Heart left ventricle (tissue), 16 donors: ENCODE measurements at places on chromosomes 13 and 19.

- no peak for DNase-seq
Observed at GRCh38 chr13:77715233-77715891, 17.9 kb downstream of the SLAIN1 start.

- DNase-seq: no peak
Observed at GRCh38 chr19:16673231-16673630, 12.3 kb downstream of the TMEM38A start.

DNA sequence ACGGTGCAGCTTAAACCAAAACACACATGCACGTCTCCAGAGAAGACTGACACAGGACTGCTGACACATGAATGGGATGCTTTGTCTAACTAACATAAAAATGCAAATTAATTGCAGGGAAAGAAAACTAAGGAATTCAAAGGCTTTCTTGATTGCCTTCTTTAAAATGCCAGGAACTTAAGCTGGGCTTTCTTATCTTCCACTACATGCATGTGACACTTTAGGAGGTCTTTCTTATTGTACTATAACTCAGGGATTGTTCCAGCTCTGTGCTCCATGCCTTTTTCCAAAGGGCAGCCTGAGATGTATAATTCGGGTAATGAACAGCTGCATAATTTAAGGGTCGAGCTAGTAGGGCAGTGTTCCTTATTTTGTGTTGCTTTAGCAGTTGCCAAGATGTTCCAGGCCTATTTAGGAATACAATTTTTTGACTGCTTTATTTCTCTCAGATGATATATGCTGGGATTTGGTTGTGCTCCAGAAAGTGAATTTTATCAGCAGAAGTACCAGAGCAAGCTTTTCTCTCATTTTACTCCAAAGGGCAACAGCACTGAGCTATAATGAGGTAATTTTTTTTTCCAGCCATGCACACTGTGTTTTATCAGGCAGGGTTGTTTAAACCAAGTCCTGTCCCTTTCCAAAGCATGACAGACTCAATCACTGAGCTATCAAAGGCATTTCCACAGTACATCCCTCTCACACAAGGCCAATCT, 885.2 kb downstream of the PCDH9 start:
- no peak for DNase-seq

- no peak for DNase-seq
Observed at GRCh38 chr19:18611327-18612050, 1.2 kb upstream of the TMEM59L start.

DNA sequence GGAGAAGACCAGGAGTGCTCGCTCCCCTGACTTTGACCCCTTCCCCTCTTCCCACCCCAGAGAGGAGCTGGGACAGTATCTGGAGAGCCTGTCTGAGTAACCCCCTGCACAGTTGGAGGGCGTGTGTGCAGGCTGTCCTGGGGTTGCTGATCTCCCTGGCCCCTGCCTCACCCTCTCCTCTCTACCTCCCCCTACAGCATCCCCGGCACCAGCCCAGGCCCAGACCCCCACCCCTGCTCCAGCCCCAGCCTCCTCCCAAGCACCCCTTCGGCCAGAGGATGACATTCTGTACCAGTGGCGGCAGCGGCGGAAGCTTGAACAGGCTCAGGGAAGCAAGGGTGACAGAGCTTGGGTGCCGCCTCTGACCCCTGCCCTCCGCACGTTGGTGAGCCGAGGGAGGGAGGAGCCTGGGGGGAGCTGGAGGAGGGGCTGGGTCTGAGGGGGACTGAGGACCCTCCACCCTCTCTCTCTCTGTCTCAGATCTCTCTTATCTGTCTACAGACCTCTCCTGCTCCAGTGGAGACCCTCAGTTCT, 8.7 kb downstream of the PROSER3 start:
- DNase-seq: peak; percentile 25
